Fibroblast of skin of right biceps (primary cell): ENCODE measurements at places on chromosomes 6 and 20.

- DNase-seq, result peak; percentile 81
Observed at GRCh38 chr6:56347526-56347925, 100.1 kb upstream of the COL21A1 start.

DNA sequence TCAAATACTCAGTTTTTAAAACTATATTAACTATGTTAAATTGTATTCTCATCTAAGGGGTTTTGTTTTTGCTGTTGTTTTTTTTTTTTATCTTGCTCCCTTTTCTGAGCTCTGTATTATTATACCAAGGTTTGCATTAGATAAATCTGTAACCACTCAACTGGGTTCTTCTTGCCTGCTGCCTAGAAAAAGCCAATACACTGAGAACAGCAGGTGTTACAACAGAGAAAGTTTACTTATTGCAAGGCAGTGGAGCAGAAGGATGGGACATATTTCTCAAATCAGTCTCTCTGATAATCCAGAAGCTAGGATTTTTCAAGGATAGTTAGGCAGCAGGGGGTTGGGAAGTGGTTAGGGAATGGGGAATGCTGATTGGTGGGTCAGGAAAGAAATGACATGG lies 378.8 kb upstream of the PLCB4 start:
- DNase-seq, result no peak

- DNase-seq, result no peak
Observed at GRCh38 chr6:25489399-25489798, 162.6 kb upstream of the SCGN start.

DNA sequence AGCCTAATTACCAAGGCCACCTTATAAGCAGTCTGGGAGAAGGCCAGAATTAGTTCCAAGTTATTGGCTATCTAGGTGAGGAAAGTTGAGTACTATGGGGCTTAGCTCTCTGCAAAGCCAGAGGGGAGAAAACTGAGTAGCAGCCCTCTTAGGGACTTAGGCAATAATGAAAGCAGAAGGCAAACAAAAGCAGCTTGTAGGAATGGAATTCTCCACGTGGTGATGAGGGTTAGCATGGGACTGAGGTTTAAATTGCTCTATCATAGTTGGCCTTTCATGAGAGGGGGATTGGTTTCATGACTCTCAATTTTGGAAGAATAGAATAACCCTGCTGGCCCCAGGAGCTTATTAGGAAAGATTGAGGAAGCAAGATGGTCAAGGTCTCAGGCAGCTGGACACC lies 7.0 kb upstream of the UBE2J1 start:
- DNase-seq, result no peak

DNA sequence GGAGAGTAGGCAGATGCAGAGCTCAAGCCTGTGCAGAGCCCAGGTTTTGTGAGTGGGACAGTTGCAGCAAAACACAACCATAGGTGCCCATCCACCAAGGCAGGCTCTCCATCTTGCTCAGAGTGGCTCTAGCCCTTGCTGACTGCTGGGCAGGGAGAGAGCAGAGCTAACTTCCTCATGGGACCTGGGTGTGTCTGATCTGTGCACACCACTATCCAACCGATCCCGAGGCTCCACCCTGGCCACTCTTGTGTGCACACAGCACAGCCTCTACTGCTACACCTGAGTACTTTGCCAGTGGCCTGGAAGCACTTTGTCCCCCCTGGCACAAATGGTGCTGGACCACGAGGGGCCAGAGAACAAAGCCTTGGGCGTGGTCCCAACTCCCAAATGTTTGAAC lies 7.9 kb upstream of the DEFB125 start:
- no peak for DNase-seq

DNA sequence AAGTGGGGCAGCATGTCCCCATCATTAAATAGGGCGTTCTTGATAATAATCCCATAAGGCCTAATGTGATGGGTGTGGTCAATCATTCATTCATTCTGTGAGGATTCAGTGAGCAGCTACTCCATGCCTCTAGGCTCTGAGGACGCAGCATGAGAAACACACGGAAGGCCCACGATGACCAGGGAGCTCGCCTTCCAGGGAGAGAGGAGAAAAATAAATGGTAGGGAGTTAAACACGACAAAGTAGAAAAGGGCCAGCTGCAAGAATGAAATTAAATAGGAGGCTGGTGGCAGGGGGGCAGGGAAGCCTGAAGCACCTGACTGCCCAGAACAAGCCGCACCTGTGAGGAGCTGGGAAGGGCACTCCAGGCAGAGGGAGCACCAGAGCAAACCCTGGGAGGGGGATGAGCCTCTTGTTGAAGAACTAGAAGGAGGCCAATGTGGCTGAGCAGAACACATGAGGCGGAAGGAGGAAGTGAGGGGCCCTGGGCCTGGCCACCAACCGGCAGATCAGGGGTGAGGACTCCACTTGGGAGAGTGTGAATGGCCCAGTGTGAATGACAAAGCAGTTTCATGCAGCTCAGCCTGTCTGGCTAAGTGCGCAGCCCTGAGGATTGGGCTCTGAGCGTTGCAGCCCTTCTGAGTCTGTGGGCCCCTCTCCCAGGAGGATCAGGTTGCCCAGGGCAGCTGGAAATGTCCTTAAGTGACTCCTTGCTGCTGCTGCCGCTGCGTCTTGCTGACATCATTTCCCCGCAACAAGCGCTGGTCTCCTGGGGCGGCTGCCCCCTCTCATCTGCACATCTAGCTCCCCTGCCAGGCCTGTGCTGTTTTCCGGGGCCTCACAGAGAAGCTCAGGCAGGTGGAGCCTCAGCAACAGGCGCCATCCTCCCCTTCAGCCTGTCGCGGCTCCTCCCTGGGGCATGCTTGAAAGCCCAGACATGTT lies 99.9 kb downstream of the CDH26 start:
- peak; percentile 83 for DNase-seq

GRCh38 chr6:134093007-134093573 lies 40.7 kb upstream of the SLC2A12 start:
- DNase-seq, result no peak

DNA sequence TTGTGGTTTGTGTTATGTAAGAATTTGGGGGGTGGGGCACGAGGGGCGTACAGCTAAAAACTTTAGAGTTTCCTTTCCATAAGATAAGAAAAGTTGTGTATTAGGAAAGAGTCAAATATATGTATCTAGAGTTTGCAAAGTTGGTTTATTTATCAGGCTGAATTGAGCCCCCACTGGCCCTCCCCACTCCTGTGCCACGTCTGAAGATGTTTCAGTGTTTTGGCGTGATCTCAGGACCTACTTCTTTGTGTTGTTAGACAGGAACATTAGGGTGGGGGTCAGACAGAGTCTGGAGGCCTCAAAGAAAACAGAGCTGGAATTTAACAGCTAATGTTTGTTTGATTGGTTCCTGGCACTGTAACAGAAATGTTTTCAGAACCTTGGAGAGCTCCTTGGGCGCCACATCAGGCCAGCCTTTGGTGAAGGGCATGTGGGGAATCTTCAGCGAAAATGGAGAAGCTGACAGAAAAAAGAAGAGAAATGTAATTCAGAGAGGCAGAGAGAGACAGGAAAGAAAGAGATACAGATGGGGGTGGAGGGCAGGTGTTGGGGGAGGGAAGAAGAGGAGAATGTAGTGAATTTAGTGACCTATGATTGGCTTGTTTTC lies 674 bp downstream of the NRSN1 start:
- peak; percentile 54 for DNase-seq

- no peak for DNase-seq
Observed at GRCh38 chr6:26422329-26422728, 18.0 kb upstream of the BTN3A3 start.

GRCh38 chr6:148965287-148965686 lies 218.5 kb downstream of the UST start:
- no peak for DNase-seq

DNA sequence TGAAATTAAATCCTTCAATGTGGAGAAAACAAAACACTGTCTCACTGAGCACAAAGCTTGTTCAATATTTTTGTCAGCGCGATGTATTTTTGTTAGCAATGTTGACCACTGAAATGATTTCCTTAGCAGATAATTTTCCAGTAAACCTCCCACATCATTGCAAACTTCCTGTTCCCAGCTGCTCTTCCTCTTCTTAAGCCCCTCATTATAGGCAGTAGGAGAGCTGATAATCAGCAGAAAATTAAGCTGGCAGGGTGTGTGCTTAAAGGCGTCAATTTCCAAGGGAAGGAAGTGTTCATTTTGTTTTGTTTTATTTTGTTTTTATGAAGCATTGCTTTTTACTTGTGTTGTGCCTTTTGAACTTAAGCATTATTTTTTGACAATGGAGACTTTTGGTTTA lies 29.1 kb upstream of the TMEM14A start:
- no peak for DNase-seq

GRCh38 chr20:31833130-31833930 lies 12.1 kb downstream of the FOXS1 start:
- no peak for DNase-seq

GRCh38 chr6:107564589-107564951 lies 74.7 kb downstream of the SOBP start:
- no peak for DNase-seq

DNA sequence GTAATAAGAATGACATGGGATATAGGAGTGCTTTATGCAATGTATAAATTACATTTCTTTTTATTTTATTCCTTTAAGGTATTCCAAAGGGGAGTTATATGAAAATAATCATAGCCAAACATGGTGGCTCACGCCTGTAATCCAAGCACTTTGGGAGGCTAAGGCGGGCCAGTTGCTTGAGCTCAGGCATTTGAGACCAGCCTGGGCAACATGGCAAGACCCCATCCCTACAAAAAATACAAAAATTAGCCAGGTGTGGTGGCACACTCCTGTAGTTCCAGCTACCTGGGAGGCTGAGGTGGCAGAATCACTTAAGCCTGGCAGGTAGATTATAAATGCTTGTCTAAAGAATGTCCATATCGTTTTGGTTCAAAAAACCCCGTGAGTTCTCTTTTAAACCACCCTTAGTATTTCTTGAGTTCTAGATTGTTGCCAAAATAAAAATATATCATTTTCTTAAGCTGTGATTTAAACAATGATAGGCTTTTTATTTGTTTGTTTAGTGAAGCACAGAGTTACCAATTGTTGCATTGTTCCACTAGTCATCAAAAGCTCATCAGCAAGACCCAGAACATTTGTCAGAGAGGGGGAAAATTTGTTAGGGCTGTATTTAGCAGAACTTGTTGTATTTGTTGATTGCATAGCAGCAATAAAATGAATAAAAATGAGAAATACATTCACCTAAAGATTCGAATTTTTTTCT lies 146.2 kb downstream of the KHDC1L start:
- DNase-seq, result no peak

GRCh38 chr20:8527998-8528723 lies 396.1 kb downstream of the PLCB1 start:
- DNase-seq, result peak; percentile 91

DNA sequence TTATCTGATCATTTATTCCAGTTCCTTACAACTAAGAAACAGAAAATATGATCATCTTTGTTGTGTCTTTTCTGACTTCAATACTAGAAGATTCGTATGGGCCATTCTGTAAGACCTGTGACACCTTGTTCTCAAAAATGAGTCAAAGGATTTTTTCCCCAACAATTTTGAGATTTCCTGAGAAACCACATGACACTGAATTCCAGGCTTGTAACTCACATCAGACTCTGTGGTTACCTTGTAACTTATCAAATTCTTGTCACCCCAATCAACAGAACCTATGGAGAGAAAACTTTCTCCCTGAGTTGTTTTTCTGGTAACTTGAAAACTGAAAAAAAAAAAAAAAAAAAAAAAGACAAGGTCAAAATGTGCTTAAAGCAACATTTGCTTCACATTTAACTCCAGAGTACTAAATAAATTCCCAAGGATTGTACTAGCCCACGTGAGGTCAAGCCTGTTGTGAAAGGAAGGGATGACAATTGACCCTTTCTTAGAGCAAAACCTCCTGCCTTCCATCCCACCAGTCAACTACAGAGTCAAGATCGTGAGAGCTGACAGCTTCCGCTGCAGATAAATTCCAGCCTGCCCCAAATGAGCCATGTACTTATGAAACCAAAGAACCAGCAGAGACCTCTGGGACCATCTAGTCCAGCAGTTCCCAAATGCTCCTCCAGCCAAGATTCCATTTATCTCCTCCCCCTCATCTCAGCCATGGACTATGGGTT lies 140.3 kb downstream of the TBX18 start:
- peak; percentile 95 for DNase-seq

GRCh38 chr6:8070718-8071117 lies 6.5 kb upstream of the BLOC1S5 start:
- DNase-seq, result no peak

- DNase-seq, result no peak
Observed at GRCh38 chr6:110363748-110364147, 5.6 kb upstream of the METTL24 start.

DNA sequence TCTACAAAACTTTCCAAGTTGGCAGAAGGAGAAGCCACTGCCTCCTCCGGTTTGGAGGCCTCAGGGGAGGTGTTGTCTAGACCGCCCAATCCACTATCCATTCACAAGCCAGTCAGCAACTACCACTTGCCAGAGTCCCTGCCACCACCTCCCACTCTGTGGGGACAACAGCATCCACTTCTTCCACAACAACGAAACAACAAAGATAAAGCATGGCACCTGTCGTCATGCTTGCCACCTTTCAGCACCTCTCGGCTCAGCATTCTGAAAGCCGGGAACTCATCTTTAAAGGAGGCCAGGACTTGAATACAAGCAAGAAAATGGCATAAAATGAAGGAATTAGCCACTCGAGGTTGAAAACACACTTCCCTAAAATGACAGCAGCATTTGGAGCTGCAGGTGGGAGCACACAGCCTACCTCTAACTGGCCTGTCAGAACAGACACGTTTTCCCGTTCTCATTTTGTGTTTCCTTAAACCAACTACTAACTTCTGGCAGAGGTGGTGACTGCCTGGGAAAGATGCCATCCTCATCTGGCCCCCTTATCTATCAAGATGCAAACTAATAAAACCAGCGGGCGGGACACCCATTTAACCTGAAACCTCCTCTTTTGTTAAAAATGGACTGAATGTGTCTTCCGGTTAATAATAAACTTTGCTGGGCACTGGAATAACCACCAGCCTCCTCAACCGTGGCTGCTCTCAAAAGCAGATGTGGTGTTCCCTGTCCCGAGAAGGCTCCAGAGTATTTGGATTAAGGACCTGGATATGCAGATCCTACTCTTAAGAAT lies 21.7 kb downstream of the YTHDF1 start:
- no peak for DNase-seq

GRCh38 chr6:33428224-33428965 lies 8.5 kb downstream of the SYNGAP1 start:
- peak; percentile 39 for DNase-seq

DNA sequence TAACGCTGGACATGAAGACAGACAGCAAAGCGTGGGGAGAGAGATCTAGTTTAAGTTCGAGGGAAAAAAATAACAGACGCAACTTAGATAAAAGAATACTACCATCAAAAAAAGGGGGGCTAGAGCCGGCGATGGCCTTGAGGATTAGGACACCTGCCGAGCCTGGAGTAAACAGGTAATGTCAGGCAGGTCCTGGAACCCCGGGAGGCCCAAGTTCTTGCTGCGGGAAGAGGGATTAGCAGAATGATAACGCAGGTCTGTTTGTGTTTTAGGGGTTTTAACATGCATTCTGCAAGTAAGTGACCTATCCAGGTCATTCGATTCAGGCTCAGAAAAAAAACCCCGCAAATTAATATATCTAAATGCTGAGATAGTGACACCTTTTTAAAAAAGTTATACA lies 754 bp upstream of the TMEM170B start:
- DNase-seq, result no peak

DNA sequence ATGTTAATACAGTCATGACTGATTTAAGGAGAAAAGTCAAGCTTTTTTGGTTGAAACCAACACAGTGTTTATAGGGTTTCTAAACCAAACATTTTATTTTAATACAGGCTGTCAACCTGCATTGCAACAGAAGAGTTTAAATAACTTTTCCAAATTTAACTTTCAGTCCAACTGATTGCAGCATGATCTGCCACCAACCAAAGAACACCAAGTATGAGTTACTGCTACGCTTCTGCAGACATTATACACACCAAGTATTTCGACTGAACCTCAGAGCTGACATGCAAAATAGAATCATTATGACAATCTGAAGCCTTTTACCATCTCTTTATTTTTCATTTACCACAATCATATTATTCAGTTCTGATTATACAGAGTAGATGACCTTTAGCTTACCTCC lies 151.2 kb upstream of the DST start:
- no peak for DNase-seq
